NCI-H446 treated with DMSO at 0.1 percent for 48 hours (cell line): ENCODE measurements at places on chromosomes 16 and 17.

DNA sequence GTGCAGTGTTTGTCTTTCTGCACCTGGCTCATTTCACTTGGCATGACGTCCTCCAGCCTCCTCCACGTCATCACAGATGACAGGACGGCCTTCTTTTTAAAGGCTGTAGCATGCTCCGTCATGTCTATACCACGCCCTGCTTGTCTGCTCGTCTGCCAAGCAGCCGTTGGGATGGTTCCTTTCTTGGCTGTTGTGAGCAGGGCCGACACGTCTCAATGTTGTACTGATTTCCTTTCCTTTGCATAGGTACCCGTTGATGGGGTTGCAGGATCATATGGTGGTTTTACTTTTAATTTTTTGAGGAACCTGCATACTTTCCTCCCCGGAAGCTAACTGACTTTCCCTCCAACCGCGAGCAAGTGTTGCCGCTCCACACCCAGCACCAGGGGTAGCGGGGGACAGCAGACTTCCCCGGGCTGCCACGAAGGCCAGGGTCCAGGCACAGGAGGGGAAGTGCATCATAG lies 212.2 kb upstream of the ZNF469 start:
- DNase-seq, result no peak

DNA sequence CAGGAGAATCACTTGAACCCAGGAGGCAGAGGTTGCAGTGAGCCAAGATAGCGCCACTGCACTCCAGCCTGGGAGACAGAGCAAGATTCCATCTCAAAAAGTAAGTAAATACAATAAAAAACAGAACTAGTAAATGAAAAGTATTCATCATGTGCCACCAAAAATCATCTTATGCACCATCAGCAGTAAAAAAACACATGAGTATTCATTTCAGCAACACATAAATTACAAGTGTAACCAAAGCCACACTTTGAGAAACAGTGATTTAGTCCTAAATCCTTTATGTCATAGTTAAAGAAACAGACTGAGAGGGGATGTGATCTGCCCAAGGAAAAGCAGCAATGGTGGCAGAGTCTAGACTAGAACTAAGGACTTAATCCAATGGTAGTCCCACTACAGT lies 13.0 kb downstream of the DCUN1D3 start:
- DNase-seq, result no peak

DNA sequence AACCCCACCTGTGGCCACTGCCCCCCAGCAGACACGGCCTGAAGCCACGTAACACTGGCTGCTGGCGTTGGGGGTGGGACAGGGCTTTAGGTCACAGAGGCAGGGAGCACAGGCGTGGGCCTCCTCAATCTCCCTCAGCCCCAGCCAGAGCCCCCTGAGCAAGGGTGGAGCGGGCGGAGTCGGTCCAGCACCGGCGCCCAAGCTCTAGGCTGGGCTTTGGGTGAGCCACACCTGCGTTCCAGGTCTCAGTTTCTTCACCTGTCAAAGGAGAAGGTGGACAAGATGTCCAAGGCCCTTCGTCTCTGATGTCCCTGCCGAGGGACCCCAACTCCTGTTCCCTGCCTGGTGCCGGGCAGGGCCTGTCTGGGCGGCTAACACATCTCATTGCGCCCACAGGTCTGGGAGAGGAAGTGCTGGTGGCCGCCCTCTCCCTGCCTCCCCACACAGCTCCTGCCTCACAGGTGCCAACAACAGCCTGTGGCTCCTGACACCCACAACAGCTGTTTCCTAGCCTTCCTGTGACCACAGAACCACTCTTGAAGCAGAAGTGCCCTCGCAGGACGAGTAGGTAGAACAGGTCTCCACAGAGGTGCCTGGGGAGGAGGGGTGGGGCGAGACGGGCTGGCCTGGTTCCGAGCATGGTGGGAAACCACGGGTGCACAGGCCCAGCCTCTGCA lies 12.0 kb downstream of the FAM83G start:
- DNase-seq, result no peak

- no peak for DNase-seq
These were observed 81.5 kb downstream of the VPS53 start for GRCh38 chr17:633133-633532.

DNA sequence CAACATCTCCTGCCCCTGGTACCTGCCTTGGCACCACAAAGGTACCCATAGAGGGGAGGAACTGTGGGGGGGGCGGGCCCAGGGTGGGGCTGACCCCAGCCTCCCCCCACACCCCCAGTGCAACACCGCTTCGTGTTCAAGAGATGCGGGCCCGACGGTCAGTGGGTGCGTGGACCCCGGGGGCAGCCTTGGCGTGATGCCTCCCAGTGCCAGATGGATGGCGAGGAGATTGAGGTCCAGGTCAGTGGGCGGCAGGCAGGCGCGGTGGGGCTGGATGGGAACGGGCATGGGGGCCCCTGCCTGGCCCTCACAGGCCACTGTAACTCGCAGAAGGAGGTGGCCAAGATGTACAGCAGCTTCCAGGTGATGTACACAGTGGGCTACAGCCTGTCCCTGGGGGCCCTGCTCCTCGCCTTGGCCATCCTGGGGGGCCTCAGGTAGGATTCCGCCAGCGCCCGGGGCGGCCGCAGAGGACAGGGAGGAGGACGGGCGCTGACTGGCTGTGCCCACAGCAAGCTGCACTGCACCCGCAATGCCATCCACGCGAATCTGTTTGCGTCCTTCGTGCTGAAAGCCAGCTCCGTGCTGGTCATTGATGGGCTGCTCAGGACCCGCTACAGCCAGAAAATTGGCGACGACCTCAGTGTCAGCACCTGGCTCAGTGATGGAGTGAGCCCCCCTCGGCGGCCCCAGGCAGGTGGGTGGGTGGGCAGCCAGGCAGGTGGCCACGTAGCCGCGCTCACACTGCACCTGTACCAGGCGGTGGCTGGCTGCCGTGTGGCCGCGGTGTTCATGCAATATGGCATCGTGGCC lies 7.1 kb downstream of the GCGR start:
- no peak for DNase-seq

DNA sequence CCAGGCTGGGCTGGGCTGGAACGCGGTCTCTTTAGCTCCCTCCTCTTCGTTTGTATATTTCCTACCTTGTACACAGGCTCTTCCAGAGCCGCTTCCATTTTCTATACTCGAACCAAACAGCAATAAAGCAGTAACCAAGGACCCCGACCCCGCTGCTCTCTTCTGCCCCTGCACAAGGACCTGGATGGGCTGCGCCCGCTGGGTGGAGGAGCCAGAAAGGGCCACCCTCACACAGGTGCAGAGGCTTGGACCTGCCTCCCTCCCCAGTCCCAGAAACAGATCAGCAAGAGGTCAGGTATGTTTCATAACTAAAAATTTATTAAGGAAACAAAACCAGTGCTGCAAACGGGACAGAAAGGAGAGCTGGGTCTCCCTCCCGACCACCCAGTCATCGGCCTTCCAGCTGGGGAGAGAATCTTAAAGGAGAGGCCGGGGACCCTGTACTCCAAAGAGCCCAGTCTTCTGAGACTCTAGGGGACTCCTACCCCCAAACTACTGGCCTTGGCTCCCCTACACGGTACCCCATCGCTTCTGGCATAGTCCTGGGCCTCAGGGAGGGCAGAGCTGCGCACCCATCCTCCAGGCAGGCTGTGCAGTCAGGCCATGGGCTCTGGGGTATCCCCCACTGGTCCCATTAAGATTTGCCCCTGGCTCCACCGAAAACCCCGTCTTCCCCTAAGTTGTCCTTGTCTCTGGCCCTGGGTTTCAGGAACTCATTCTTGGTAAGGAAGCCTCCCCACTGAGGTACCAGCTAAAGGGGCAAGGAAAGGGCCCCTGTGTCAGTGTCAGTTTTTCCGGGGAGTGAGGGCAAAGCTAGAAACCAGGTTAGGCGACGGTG lies 4.9 kb downstream of the HIC1 start:
- no peak for DNase-seq

DNA sequence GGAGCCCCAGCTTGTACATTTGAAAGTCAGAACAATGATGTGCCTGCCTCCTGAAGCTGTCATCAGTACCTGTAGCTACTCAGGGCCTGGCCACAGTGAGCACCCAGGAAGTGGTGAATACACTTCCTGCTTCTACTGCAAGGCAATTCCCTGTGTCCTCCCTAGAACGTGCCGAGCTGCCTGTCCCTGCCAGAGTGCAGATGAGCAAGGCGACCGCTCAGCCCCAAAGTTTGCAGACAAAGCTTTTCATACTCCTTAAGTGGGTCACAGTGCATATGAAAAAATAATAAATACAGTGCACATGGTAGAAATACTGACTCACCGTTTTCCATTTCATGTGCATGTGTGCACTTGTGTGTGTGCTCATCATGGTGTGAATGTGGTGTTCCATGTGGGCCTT lies 77.3 kb downstream of the MPRIP start:
- no peak for DNase-seq

- DNase-seq, result no peak
These were observed 23.5 kb upstream of the GRIN2A start for GRCh38 chr16:10205688-10206087.

- no peak for DNase-seq
These were observed 1.4 kb downstream of the NXPH3 start for GRCh38 chr17:49576917-49577649.

DNA sequence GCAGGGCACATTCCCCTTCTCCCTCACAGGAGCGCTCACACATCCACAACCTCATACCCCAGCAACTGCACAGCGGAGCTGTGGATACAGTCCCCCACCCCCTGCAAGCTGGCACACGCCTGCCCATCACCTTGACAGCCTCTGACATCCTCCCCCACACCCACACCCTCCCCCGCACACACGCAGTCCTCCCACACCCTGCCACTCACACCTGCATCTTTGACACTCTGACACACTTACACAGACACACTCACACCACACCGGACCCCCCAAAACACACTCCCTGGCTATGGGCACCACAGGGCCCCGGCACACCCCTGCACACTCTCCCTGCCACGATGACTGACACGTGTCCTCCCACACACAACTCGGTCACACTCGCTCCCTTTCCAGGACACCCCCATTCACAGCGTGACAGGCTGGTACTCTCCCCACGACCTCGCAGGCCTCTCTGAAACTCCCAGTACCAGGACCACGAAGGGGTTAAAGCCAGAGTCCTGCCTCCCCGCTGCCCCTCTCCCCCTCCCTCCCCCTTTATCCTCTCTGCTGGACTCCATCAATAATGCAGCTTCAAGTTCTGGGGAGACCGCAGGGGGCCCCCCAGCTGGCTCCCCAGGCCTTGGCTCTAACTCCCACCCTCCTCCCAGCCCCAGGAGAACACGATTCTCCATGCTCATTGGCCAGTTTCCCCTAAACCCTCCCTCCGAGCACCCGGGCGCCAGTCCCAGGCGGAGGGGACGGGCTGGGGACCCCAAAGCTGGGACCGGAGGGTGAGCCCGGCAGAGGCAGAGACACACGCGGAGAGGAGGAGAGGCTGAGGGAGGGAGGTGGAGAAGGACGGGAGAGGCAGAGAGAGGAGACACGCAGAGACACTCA lies at the start of gene PPP1R1B:
PPP1R1B (plus strand) TSS at position 782 of the 876 bp plus-strand sequence. CDS start 441 bp downstream, outside the sequence.
- no peak for DNase-seq

- no peak for DNase-seq
These were observed 7.1 kb downstream of the CORO7 start for GRCh38 chr16:4409081-4409932.

DNA sequence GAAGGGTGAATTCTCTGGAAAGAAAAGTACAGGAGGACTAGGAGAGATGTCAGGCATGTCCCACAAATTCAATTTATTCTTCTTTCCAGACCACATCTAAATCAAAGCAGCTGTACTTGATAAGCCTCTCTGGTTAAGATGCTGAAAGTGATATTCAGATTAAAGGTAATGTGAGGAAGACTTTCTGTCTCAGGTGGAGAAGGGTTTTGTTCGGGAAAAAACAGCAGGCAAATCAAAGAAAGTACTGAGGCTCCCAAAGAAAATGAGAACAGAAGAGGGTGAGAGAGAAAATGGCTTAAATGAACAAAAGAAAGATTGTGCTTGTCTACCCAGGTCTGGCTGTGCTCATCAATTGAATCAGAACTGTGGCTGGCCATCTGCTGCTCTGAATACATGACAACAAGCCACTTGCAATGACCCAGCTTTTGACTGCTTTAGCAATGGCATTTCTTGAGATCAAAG lies 55.6 kb downstream of the MMD start:
- no peak for DNase-seq

- no peak for DNase-seq
These were observed 9.0 kb downstream of the TMEM98 start for GRCh38 chr17:32936894-32937500.

DNA sequence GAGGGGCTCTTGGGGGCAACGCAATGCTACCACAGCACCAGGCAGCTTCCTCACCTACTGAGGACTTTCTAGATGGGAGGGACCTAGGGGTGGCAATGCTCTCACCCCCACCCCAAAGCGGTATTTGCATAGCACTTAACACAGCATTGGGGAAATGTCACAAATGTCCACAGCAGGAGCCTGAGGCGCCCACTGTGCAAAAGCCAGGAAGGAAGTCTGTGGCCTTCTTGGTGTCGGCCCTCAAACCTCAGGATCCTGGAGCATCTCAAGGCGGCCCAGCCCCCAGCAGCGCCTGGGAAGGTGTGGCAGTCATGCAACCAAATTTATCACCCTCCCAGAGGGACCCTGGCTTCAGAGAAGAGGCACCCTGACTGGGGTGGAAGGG lies 45.3 kb downstream of the WNT3 start:
- DNase-seq, result no peak

- no peak for DNase-seq
These were observed 8.6 kb upstream of the AKTIP start for GRCh38 chr16:53511403-53512280.

- no peak for DNase-seq
These were observed 112.9 kb downstream of the SEC14L1 start for GRCh38 chr17:77253611-77254051.

GRCh38 chr17:19021622-19022083 lies 17.1 kb upstream of the FAM83G start:
- DNase-seq, result no peak

DNA sequence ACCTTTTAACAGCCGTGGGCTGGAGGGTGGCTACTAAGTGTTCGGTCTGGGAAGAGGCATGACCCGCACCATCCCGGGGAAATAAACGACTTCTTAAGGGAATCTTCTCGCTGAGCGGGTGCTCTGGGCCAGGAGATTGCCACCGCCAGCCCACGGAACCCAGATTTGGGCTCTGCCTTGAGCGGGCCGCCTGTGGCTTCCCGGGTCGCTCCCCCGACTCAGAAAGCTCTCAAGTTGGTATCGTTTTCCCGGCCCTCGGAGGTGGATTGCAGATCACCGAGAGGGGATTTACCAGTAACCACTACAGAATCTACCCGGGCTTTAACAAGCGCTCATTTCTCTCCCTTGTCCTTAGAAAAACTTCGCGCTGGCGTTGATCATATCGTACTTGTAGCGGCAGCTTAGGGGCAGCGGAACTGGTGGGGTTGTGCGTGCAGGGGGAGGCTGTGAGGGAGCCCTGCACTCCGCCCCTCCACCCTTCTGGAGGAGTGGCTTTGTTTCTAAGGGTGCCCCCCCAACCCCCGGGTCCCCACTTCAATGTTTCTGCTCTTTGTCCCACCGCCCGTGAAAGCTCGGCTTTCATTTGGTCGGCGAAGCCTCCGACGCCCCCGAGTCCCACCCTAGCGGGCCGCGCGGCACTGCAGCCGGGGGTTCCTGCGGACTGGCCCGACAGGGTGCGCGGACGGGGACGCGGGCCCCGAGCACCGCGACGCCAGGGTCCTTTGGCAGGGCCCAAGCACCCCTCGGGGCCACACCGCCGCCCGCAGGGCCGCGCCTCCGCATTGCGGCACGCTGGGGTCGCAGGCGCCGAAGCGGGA lies 3.6 kb upstream of the CBX4 start:
- DNase-seq, result no peak

- DNase-seq, result no peak
These were observed 3.8 kb downstream of the SLC46A1 start for GRCh38 chr17:28402224-28402630.
